Stimulated activated CD4-positive, alpha-beta T cell treated with anti-CD3 and anti-CD28 coated beads, Interleukin-15, amount 100 ng/mL, for 1 hour (primary cell): ENCODE measurements at places on chromosomes 13 and 19.

GRCh38 chr19:56355517-56355916, 37.8 kb downstream of the ZNF582 start:
- DNase-seq: no peak

DNA sequence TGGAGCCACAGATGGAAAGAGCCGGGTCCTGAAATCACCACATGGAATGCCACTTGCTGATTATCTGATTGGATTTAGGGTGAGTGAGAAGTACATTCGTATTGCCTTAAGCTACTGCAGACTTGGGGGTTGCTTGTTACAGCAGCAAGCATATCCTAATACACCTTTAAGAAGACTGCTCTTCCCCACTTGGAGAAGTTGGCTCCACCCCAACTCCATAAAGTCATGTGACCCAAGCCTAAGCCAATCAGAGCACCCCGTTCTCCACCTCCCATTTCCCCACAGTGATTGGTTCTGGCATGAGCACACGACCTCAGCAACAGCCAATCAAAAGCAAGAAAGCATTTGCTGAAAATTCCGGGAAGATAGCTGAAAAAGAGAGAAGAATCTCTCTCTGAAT, 23.1 kb downstream of the CACNA1A start:
- DNase-seq: no peak

- DNase-seq: no peak
Measured at GRCh38 chr19:14379294-14380065, 1.8 kb upstream of the ADGRE5 start.

DNA sequence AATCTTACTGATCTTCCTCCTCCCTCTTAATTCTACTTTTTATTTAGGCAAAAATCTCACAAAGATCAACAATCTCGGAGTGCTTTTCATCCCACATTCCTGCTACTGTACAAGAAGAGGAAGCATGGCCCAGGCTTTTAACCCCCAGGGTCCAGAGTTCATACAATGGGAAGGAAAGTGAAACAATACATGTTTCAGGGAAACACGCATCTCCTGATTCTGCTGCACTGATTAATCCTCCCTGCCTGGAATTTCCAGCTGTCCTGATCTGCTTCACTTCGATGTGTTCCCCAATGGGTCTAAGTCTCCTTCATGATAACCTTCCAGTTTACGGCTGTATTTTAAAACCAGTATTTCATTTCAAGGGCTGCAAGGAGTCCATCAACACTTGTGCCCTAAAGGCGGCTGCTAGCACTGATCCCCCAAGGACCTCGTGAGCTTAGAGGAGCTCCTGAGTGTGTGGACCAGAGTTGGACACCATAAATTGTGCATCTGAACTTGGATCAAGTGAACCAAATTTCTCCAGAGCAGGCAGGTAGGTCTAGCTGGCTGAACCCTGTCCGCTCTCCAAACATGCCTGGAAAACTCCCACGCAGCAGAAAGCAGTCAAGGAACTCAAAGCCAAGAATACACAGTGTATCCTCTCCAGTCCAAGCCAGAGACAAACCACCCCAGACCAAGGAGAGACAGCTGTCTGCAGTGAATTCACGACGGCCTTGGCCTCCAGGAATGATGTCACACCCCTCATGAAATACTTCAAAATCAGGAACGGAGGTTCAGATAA, 44.3 kb downstream of the COL4A1 start:
- DNase-seq: no peak

DNA sequence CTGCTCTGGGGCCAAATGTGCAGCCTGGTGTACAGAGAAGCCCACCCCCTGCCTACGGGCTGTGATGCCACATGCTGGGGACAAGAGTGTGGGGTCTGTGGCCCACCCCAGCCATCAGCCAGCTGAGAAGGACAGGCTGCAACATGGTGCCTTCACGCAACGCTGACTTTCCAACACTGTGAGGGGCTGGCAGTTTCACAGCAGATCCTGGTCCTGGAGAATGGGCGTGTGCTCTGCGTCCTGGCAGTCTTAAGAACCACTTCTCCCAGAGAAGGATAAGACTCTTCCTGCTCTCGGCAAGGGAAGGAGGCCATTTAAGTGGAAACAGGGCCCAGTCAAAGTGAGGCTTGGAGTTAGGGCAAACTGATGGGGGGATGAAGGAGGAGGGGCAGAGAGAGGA, 4.6 kb downstream of the LRRC4B start:
- DNase-seq: no peak

GRCh38 chr13:49428041-49428763, 15.7 kb downstream of the CAB39L start:
- DNase-seq: no peak

GRCh38 chr13:113272031-113272430, 25.0 kb upstream of the LAMP1 start:
- DNase-seq: no peak
